Ovary (tissue), 10 donors: ENCODE measurements at places on chromosomes 7 and 10. TPM values are rescaled to one million over a fixed set of nuclear protein-coding genes. Genes with fewer than 3 reads are reported as not detected.

DNA sequence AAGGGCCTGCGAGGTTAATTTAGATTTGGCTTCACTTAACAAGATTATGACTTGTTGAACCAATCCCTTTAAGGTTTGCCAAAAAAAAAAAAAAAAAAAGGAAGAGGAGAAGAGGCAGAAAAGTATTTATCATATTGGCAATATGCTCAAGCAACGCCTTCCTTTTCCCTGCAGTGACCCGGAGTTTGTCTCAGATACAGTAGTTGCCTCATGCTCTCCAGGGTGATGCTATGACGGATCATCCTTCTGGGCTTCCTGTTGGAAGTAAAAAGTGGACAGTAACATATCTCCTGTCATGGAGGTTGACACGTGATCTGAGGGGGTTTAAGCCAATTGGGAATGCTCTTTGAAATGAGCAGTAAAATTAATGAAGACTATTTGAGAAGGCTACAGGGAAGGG is 117.3 kb downstream of the BMPER start:
- DNase-seq = no peak

STEAP1 gene
- total RNA-seq = 10.5 TPM

GRCh38 chr7:22488643-22489462 is 11.1 kb downstream of the STEAP1B start:
- peak; percentile 65 for DNase-seq

WDFY4 gene
- 1.5 TPM for total RNA-seq

- no peak for DNase-seq
These were observed 128.0 kb downstream of the USP6NL start for GRCh38 chr10:11483201-11484148.

TUBAL3 gene
- total RNA-seq = not detected

- no peak for DNase-seq
These were observed 54.6 kb downstream of the HACD1 start for GRCh38 chr10:17562614-17563013.

SAP25 gene
- 7.2 TPM for total RNA-seq

CEP41 gene
- total RNA-seq = 1.8 TPM

GRCh38 chr10:522350-522749 is 167.1 kb downstream of the DIP2C start:
- DNase-seq = no peak

- no peak for DNase-seq
These were observed 23.9 kb upstream of the SPAM1 start for GRCh38 chr7:123901101-123901500.

- no peak for DNase-seq
These were observed 10.6 kb upstream of the LYZL2 start for GRCh38 chr10:30639946-30640786.

MYO3A gene
- not detected for total RNA-seq

DNA sequence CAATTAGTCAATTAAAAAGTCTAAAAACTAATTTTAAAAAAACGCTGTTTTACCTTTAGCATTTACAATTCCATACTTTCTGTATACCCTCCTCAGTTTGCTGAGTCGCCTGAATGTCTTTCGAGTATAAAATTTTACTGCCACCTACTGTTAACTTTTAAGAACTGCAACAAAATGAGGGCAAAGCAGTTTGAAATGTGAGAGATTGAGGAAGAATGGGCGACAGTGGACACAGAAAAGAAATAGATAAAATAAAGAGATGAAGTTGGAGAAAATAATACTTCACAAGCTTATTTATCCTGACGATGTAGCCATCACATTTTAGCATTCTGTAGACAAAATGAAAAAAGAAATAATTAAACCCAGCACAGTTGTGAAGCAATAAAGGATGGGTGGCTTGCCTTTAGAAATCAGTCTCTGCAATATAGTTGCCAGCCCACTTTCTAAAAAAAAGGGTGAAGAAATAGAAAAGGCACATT is 110.8 kb upstream of the PTN start:
- DNase-seq = no peak

DNA sequence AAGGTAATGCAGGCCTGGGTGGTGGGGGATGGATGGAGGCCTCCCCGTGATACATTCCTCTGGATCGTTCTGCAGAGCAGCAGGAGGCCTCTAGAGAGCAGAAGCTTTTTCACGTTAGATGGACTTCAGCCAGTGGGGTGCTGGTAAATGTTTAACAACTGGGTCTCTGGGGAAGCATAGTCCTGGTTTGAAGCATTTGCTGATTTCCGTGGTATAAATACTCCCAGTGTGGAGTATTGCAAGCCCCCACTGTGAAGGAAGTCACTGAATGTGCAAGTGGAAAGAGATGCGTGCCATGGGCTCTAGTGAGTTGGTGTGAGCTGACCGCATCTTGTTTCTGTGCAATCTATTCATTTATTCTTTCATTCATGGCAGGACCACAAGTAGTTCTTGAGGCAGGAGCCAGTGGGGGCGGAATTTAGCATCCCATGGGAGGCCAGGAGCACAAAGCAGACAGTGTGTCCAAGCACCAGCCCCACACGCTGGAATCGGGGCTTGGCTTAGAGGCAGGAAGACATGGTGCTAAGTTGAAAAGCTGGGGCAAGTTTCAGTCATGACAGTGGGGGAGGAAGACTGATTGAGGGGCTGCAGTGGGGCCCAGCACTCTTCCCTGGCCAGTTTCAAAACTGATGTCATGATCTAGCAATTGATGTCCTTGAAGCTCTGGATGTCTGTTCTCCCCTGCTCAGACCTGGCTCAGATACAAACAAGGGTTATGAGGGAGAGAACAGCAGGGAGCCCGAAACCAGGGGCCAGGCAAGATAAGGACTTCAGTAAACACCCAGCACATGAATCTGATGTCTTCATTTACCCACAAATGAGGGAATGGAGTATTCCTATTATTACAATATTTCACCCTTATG is 280.9 kb upstream of the LYZL1 start:
- DNase-seq = no peak

GRCh38 chr7:25633426-25634036 is 405.2 kb upstream of the NPVF start:
- no peak for DNase-seq

- peak; percentile 30 for DNase-seq
These were observed 5.5 kb downstream of the OPN4 start for GRCh38 chr10:86659721-86660453.

ATP6V1F gene
- total RNA-seq = 85.5 TPM

GIMAP4 gene
- total RNA-seq = 7.1 TPM

DNA sequence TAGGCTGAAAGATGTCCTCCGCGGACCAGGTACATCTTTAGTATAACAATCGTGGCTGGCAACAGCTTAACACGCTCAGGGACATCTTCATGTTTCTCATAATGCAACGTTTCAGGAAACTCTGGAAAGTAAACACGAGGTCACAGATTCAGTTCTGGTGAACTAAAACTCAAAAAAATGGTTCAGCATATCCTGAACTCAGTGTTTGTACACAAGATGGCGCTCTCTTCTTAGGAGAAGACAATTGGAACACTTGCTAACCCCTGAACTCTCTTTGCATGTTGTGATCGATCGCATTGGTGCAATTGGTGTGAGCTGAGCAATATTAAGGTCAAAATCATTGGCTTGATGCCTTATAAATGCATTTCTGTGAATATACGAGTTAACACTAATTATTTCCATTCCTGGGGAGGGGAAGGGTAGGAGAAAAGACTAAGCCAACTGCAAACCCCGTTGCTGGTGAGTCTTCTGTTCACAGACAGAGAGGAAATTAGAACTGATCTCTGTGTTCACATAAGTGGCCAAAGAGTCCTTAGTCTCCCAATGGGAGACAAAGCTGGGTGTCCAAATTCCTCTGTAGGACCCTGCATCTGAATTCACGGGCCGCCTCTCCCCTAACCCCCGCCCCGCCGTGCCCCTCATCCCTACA is 52.6 kb upstream of the FAM180A start:
- no peak for DNase-seq

GRCh38 chr10:132366499-132366898 is 30.5 kb upstream of the PWWP2B start:
- no peak for DNase-seq

C10orf62 gene
- not detected for total RNA-seq

GRCh38 chr10:32402499-32402898 is 43.4 kb upstream of the CCDC7 start:
- DNase-seq = no peak

GRCh38 chr7:123499211-123499970 is 35.0 kb downstream of the IQUB start:
- no peak for DNase-seq

DNA sequence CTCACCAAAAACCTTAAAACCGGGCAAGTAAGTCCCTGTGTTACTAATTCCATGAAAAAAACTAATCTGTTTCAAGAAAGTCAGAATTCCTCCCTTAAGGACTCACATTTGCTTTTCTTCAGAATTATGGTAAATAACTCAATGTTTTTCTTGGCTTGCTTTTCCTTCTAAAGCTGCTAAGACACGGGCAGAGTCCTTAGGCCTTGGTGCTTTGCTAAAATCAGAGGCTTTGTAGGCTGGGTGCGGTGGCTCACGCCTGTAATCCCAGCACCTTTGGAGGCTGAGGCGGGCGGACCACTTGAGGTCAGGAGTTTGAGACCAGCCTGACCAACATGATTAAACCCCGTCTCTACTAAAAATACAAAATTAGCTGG is 32.0 kb downstream of the GNA12 start:
- DNase-seq = no peak

DNA sequence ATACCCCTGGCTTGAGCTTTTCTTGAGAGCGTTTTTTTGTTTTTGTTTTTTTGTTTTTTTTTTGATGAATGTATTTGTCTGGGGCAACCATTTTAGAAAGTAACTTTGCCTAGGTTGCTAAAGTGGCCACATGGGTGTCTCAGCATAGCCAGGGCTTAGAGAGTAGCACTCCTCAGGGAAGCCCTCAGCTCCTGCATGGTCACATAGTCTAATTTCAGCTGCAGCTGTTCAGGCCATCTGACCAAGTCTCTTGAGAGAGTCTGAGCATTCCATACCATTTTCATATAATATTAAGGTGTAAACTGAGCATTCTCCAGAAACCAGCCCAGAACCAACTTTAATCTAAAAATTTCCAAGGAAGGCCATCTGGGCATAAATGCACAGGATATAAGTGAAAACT is 186.4 kb downstream of the NPSR1 start:
- no peak for DNase-seq
